ENCODE measurements at places on chromosomes 3 and 15.
A peak's percentile ranks its signal among the peaks of the same experiment; 100 is the strongest.

GRCh38 chr15:30954674-30955073, 36.8 kb downstream of the MTMR10 start:
- DNase-seq = no peak

DNA sequence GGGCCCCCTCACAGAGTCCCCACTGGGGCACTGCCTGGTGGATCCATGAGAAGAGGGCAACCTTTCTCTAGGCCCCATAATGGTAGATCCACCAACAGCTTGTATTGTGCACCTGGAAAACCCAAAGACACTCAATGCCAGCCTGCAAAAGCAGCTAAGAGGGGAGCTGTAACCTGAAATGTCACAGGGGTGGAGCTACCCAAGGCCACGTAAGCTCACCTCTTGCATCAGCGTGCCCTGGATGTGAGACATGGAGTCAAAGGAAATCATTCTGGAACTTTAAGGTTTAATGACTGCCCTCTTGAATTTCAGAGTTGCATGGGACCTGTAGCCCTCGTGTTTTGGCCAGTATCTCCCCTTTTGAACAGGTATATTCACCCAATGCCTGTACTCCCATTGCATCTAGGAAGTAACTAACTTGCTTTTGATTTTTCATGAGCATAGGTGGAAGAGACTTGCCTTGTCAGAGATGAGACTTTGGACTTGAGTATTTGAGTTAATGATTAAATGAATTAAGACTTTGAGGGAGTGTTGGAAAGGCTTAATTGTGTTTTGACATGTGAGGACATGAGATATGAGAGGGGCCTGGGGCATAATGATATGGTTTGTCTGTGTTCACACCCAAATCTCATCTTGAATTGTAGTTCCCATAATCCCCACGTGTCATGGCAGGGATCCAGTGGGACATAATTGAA, 900.9 kb upstream of the ROBO1 start:
- no peak for DNase-seq

- no peak for DNase-seq
Observed at GRCh38 chr3:177093966-177094365, 103.3 kb downstream of the TBL1XR1 start.

GRCh38 chr3:10928407-10928960, 64.1 kb upstream of the SLC6A1 start:
- no peak for DNase-seq

GRCh38 chr3:13569641-13570390, 20.9 kb downstream of the FBLN2 start:
- DNase-seq = no peak

GRCh38 chr3:45677033-45677446, 12.2 kb upstream of the SACM1L start:
- peak; percentile 20 for DNase-seq

GRCh38 chr3:44289882-44290462, 48.3 kb downstream of the TOPAZ1 start:
- no peak for DNase-seq

- DNase-seq = no peak
Observed at GRCh38 chr3:176796371-176796770, 400.9 kb downstream of the TBL1XR1 start.

DNA sequence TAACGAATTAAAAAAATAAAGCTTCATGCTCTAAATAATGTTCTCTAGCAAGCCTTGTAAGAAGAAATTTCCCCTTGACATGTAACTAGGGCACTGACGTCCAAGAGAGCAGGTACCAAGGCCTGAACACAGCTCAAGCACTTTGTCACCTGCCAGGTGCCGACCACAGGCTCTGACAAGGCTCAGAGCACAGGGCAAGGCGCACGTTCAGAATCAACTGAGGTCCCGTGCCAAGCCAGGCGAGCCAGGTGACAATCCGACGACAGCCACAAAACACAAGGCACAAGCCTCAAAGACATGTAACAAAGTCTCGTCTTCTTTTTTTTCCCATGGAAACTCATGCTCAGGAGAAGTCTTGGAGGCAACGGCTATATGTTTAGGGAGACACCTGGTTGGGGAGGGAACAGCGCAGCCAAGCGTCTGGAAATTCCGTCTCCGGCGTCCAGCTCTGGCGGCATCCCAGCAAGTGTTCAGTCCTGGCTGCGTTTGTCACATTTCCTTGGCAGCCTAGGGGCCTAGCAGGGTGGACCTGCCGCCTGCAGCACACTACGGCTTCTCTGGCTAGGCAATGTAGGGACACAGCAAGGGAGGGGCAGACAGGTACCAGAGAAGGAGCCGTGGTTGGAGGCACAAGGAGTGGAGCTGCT, 76.7 kb downstream of the ADAMTS17 start:
- no peak for DNase-seq

DNA sequence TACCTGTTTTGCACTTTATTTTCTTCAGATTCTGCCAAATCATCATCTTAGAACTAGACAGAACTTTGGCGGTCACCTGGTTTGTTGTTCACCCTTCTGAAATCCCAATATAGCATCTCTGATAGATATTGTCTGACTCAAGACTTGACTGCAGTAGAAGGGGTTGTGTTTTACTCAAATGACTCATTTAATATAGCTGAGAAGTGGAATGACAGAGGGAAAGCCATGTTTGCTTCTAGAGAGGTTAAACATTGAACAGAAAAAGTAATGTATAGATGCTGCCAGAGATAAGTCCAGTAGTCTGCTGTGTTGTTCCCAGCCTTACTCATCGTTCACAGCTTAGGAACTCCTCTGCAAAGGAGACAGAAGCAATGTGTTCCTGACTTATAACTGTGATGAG, 402.0 kb downstream of the AGBL1 start:
- DNase-seq = no peak

GRCh38 chr15:68843425-68844311, 23.0 kb upstream of the ANP32A start:
- no peak for DNase-seq

GRCh38 chr15:59339252-59339672, 33.4 kb downstream of the MYO1E start:
- DNase-seq = no peak

GRCh38 chr15:90046289-90046688, 45.2 kb downstream of the ZNF710 start:
- no peak for DNase-seq

DNA sequence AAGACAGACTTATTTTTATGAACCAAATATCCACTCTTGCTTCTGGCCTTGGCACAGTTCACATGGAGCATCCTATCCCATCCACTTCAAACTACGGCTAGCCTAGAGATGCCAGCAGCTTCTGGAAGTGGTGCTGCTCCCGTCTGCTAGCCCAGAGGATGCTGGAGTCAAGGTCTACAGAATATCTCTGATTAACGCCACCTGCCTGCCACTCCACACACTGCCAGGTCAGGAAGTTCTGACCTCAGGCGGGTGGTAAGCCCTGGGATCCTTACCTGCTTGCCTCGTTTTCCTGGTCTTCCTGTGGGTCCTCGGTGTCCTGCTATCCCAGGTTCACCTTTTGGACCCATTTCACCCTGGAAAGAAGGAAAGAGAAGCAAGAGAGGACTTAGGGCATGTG, 42.9 kb downstream of the EAF1 start:
- DNase-seq = no peak

DNA sequence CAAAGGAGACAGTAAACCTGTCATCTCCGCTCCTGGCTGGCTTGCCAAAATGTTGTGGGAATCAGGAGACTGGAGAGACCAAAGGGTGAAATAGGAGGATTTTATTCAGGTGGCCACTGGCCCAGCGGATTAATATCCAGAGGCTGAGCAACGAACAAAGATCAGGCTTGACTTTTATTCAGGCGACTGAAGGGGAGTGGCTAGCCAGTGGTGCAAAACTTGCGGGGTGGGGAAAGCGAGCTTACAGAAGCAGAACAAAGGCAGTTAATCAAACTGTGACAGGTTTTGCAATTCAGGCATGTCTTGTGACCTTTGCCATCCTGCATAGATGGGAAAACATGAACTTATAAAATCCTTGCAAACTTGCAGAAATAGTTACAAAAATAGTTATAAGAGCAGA, 19.8 kb upstream of the ACAD9 start:
- DNase-seq = no peak

DNA sequence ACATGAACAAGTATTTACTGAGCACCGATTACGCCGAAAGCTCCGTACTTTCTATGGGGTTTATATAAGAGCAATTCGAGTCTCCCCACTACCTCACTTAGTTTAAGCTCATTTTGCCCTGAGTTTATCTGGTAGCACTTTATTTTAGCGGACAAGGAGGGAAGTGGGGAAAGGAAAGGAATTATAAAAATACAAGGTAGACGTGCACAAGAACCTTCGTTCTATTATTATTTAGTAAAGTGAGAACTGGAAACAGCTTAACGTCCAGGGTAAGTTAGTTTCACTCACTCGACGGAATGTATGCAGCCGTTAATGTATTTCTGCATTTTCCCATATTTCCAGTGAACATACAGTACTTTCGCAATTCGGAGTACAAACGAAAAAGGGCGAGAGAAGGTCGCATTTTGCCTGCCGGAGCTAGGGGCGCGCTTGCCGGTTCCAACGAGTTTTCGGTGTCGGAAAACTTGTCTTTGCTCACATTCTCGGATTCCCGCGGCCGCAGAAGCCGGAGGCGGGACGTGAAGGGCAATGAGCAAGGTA, 1.2 kb upstream of the STT3B start:
- DNase-seq = no peak

GRCh38 chr15:79101866-79102581, 11.4 kb upstream of the RASGRF1 start:
- DNase-seq = no peak

DNA sequence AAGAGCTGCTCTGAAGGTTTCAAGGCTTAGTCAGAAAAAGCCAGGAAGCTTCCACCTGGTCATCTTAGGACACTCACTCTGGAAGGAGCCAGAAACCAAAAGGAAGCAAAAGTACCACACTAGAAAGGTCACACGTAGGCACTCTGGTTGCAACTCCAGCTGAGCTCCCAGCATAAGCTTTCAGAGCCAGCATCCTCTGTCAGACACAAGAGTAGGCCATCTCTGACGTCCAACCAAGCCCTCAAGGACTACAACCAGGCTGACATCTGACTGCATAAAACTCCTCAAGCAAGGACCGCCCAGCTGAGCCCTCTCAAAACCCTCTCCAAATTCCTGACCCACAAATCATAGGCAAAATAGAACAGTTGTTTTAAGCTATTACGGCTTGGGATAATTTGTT, 12.8 kb downstream of the SH3BP5 start:
- no peak for DNase-seq

- no peak for DNase-seq
Observed at GRCh38 chr3:124759666-124760401, 29.6 kb downstream of the UMPS start.

- DNase-seq = no peak
Observed at GRCh38 chr3:57948080-57948671, 60.0 kb upstream of the FLNB start.

DNA sequence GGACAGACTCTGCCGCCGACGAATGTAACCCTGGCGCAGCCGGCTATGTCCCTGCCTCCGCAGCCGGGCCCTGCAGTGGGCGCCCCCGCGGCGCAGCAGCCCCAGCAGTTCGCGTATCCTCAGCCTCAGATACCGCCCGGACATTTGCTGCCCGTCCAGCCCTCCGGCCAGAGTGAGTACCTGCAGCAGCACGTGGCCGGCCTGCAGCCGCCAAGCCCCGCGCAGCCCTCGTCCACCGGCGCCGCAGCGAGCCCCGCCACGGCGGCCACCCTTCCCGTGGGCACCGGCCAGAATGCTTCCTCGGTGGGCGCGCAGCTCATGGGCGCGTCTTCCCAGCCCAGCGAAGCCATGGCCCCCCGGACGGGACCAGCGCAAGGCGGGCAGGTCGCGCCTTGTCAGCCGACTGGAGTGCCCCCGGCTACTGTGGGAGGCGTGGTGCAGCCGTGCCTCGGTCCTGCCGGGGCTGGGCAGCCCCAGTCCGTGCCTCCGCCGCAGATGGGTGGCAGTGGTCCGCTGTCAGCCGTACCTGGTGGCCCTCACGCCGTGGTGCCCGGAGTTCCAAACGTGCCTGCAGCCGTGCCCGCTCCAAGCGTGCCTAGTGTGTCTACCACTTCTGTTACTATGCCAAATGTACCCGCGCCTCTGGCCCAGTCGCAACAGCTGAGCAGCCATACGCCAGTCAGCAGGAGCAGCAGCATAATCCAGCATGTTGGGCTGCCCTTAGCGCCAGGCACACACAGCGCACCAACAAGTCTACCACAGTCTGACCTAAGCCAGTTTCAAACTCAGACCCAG, 2.4 kb downstream of the TSC22D2 start:
- DNase-seq = no peak

DNA sequence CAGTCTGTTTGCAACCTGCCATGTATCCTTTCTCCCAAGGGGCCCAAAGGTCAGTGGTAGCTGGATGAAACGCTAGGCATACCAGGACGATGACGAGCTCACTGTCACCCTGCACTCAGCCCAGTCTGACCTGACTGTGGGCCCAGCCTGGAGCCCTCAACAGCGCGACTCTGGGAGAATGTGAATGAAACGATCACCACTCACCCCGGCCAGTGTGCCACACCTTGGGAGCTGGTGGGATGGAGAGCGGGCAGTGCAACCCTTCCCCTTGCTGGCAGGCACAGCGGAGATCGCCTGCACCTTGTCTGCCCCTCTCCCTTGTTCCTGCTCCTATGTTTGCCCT, 27.2 kb downstream of the SRPRB start:
- DNase-seq = no peak

DNA sequence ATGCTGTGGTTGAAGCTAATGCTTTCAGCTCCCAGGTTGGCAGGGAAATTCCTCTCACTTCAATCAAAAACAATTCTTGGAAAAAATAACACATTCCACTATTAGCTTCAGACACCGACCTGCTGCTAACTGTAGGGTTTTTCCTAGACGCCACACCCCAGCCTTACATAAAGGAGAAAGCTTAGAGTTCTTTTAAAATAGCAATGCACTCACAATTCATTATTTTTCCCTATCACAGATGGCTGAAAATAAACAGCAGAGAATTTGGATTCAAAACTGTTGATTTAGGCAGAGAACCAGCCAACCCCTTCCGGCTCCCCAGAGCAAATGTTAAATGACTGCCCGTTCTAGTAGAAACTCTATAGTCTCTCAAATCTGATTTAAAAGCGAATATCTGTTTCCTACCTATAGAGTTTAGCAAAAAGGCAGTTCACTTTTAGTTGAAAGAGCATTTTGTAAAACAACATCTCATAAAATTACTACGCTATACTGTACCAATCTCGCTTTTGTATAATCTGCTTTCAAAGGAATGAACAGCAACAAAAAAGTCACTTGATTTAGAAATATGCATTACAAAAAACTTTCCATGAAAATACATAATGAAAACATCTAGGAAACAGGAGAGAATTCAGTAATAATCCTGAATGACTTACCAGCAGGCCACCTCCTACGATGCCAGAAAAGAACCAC, 586 bp downstream of the TM4SF1 start:
- DNase-seq = no peak

GRCh38 chr3:192092388-192093005, 631.5 kb downstream of the PYDC2 start:
- no peak for DNase-seq

DNA sequence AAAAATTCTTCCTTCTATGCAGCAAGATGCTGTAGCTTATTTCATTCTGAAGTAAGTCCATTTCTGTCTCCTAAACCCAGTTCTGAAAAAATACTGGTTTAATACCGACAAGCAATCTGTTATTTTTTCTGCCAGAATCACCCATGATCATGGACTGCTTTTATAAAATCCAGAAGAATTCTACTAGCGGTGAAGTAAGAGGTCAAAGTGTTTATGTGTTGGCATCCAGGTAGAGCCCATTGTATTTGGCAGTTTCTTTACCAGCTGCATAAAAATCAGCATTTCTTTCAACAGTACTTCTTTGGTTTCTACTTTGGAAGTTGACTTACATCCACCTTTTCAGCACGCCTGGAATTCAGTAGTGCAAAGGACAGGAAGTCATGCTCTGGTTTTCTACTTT, 484.8 kb downstream of the NAALADL2 start:
- no peak for DNase-seq
